ENCODE measurements at places on chromosomes 3 and 15.

GRCh38 chr15:42363487-42363886 is 4.2 kb downstream of the CAPN3 start:
- DNase-seq: no peak

- DNase-seq: no peak
Measured at GRCh38 chr3:110528305-110529121, 543.1 kb upstream of the NECTIN3 start.

DNA sequence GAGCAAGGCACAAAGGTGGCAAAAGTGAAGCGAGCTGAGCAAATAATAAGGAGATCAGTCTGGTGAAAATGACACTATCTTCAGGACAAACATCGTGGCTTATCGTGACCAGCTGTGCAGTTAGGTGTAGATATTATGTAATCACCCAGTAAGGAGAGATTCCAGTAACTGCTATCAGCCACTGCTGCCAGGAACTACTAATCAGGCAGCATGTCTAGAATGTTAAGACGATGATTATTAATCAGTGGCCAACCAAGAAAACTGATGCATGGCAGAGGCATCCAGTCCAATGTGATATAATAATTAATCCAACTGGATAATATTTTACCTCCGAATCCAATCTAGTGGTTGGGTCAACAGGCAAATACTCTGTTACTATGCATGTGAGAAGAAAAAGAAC is 252.7 kb upstream of the ZPLD1 start:
- DNase-seq: no peak

GRCh38 chr15:34084086-34084485 is 17.6 kb downstream of the EMC7 start:
- DNase-seq: no peak

GRCh38 chr3:155131104-155131503 is 51.0 kb downstream of the MME start:
- no peak for DNase-seq

DNA sequence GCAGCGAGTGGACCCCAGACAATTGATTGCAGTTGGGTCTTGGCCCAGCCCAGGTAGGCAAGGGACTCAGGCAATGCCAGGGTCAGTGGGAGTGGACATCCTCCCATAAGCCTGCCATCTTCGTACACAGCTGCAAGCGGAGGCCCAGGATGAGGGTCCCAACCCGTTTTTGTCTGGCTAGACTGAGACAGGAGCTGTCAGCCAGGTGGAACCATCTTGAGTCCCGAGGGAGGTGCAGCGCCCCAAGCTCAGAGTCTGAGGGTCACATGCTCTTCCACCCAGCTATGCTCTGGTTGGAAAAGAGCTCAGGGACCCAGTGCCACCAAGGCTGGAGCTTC is 22.6 kb upstream of the IP6K2 start:
- no peak for DNase-seq

DNA sequence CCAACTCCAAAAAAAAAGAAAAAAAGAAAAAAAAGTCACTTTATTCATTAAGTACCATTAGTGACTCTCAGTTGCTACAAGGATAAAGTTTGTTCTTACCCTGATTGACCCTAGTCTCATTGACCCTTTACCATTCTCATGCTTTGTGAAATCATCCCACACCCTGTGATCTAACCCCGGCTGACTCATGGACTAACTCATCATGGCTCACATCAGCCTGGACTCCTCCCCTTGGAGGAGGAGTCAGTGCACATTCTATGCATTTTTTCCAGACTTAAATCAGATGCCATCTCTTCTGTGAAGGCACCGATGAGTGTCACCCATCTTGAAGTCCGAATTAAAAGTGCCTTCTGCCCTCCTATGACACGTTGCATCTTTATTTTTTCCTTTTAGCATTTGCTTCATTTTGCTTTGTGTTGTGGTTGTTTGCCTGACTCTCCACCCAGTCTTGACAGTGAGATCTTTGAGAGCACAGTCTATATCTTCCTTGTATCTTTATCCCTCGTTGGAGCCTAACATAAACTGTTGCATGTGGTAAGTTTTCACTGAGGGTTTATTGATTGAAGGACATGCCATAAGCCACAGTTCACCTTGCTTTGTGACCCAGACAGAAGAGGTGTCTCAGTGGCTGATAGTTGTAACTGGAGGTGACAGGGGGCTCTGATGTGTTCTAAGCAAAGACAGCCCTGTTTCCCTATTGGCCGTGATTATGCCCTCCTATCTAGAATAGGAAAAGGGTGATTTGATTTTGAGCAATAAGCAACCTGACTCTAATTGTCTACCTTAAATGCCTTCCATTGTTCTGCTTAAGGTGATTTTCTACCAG is 72.1 kb downstream of the IL1RAP start:
- DNase-seq: no peak

- DNase-seq: no peak
Measured at GRCh38 chr15:73602446-73602843, 30.7 kb downstream of the NPTN start.

DNA sequence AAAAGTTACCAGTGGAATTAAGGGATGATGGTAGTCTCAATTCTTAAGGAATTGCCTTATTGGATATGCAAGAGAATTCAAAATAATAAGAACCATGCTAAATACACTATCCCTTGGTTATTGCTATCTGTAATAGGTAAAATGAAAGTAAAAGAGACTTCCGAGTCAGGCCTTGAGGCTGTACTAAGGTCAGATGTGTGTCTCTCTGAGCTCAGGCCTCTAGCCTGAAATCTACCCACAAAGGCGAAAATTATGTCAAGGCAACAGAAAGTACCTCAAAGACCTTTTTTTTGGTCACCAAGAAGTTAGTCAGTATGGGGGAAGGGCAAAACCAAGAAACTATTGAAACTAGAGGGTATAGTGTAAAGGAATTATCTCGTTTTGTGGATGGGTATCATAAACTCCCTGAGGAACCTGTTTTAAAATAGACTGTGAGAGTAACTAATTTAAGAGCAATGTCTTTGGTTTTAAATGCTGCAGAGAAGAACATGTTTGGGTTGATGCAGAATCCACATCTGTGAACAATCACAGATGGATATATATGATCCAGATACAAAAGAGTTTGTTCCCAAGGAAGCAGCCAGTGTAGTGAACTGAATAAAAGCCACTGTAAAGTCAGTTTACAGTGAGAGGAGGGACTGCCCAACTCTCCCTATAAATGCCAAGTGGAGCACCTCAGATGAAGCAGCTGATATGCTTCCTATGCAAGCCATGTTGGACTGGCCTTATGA is 382.3 kb upstream of the SEMA6D start:
- no peak for DNase-seq

- no peak for DNase-seq
Measured at GRCh38 chr15:60387321-60387720, 10.5 kb downstream of the ANXA2 start.

- DNase-seq: no peak
Measured at GRCh38 chr3:102531686-102532085, 96.9 kb downstream of the ZPLD1 start.

DNA sequence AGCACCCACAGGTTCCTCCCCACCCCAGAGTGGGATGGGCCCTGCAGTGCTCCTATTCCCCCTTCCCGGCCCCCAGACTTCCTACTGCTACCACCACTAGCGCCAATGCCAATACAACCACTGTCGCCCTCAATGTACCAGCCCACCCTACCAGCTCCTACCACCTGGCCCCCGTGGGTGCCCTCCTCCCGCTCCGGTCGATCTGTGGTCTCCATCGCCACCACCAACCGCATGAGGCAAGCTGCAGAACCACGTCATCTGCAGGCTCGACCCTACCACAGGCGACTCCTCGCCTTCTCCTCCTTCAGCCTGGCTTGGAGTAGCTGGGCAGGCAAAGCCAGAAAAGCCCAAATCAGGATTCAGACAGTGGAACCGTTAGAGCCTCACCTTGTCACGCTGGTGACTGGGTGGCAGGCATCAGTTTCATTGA is 179.3 kb downstream of the POTEB3 start:
- peak; percentile 13 for DNase-seq

GRCh38 chr3:177547711-177548350 is 350.5 kb upstream of the TBL1XR1 start:
- DNase-seq: no peak

DNA sequence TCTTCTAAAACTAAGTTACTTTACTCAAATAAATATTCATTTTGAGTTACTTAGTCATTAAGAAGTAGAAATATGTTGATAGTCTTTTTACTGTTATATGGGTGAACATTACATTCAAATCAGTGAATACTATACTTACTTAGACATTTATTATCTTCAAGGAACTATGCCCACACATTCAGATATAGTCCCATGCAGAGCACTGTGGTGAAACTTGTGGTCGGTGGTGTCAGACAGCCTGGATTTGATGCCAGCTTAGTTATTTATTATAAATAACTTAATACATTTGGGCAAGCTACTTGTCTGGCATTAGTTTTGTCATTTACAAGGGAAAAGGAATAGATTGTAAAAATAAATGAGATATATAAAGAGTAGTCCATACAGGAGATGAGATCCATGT is 149.5 kb downstream of the RAP2B start:
- DNase-seq: no peak

GRCh38 chr3:145604851-145605250 is 556.1 kb downstream of the PLOD2 start:
- no peak for DNase-seq

GRCh38 chr3:138833899-138834595 is 681 bp downstream of the PIK3CB start:
- DNase-seq: no peak

- DNase-seq: no peak
Measured at GRCh38 chr3:56776556-56776950, 25.2 kb downstream of the ARHGEF3 start.

DNA sequence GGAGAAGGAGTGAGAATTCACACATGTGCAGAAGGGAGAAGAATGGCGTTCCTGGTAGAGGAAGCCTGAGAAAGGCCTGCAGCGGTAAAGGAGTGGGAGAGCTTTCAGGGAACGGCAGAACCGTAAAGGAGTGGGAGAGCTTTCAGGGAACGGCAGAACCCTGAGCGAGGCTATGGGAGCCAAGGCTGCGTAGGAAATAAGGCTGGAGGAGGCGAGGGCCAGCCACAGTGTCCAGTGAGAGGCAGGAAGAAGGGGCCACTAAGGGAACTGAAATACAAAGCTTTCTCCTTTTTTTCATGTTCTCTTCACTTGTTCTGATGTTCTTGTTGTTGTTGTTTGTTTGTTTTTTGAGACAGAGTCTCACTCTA is 41.6 kb downstream of the GOLGA6L10 start:
- DNase-seq: no peak

DNA sequence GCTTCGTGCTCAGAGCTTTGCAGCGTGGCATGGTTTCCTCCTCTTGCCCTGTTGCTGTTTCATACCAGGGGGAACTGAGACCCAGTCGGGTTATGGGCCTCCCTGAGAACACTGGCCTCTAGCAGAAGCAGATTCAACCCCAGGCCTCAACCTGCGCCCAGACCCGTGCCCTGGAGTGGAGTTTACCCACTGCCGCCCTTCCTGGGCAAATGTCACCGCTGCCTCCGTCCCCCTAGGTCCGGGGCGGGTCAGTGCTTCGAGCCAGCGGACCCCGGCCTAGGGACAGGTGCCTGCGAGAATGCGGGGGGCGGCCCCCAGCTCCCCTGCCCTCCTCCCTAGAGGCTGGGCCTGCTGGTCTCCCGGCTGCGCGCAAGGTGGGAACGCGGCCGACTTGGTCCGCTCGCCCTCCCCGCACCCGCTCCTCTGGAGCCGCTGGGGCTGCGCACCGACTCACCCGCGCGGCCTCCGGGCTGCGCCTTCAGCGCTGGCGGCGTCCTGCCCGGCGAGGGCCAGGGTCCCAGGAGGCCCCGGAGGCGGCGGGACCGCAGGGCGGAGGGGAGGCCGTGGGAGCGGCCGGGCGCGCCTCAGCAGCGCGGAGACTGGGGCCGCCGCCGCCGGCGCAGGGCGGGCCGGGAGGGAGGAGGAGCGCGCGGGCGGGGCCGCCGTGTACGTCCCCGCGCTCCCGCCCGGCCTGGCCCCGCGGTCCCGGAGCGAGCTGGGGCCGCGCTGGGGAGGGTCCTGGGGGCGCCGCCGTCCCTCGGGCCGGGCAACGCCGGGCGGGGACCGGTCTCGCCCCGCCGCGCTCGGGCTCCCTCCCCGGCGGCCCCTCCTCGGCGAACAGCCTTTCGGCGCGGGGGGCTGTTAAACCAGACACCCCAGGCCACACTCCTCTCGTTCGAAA is at the start of gene PIGZ:
TSS of gene PIGZ (minus strand) at position 601 of the 901 bp plus-strand sequence. CDS start 16,802 bp downstream, outside the sequence.
- DNase-seq: peak; percentile 25

GRCh38 chr3:173789530-173790162 is 392.1 kb downstream of the NLGN1 start:
- no peak for DNase-seq

Data from T-helper 1 cell (primary cell).